ENCODE measurements at places on chromosomes 1 and 21.

DNA sequence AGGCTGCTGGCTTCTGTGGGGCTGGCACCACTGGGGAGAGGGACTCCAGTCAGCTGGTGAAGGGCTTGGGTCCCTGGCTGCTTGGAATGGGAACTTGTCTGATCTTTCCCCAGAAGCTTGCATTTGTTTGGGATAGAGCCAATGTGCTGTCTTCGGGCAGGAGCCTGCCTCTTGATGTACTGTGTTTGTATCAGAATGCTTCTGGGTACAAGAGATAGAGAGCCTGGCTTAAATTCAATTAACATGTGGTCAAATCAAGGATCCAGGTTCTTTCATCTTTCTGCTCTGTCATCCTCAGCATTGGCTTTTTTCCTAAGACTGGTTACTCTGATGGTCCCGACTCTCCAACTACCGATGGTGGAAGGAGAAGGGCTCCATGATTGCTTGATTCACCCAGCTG, 16.0 kb upstream of the PROK1 start:
- DNase-seq = no peak

GRCh38 chr1:75673399-75673798, 51.1 kb upstream of the ACADM start:
- no peak for DNase-seq

DNA sequence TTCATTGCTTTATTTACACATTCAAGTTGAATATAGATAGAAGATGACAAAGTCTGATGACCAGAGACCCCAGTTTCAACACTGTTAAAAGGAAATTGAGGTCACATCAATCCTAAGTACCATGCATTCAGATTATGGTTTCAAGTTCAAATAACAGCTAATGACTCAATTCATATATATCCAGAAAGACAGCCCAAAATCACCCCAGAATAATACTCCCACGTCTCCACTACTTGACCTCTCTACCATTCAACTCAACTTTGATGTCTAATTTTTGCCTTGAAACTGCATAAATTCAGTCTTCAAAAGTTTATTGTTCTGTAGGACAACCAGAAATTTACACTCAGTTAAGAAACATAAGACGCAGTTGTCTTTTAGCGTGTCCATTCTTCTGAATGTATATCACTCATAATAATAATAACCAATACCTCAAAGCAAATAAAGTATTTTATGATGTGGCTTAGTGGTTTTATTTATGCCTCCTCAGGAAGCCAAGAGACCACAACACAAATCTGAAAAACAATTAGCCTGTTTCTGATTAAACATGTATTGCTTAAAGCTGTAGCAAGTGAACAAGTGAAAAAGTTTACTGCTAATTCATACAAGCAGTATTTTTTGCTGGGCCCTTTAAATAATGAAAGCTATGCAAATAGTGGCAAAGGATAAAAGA, 569.0 kb downstream of the LTN1 start:
- no peak for DNase-seq

GRCh38 chr1:53046930-53047329, 15.1 kb upstream of the PODN start:
- DNase-seq = peak; percentile 59

GRCh38 chr21:42440187-42440792, 36.6 kb downstream of the UBASH3A start:
- no peak for DNase-seq

GRCh38 chr21:39088831-39089380, 94.3 kb downstream of the PSMG1 start:
- peak; percentile 40 for DNase-seq

GRCh38 chr1:208002672-208003071, 91.7 kb upstream of the CD34 start:
- no peak for DNase-seq

DNA sequence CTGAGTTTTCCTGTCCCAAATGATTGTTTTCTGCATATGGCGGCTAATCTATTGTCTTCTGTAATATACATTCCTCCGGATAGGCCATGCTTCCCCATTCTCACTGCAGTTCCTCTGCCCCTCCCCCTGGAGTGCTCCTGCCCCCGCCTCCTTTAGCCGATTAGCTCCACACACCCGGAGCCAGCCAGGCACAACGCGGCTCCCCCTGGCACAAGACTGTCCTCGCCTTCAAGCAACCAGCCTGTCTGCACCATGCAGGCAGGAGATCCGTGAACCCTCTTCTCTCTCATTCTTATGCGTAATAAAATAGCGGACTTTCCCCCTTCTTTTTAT, 18.0 kb downstream of the SERTAD4 start:
- no peak for DNase-seq

DNA sequence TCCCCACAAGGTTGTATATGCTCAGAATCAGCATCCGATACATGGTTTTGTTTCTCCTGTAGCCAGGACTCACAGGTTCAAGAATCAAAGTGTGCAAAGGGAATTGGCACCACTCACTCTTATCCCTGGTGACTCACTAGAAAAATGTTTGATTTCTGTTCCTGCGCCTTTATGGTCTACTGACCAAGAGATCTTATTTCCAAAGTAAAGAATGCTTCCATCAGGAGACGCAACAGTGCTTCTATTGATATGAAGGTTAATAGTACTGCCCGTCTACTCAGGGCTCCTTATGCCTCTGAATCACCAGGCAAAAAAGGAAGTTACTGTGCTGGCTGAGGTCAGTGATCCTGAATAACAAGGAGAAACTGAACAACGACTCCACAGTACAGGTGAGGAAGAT, 1392.0 kb upstream of the PRMT6 start:
- DNase-seq = no peak

DNA sequence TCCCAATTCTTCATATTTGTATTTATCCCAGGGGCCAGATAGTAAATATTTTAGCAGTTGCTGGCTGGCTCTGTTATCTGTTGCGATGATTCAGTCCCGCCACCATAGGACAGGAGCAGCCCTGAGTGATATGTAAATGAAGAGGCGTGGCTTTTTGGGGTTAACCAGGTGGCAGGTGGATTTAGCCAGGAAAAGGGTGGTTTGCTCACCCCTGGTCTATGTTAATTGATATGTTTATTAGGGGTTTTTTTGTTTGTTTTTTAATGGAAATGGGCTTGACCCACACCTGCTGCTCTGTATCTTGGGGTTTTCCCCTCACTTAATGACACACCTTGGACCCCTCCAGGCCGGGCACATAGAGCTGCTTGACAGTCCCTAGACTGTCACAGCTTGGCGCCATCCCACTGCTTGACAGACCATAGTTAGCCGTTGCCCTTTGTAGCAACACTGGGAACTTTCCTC, 62.8 kb downstream of the PIK3CD start:
- DNase-seq = no peak

GRCh38 chr1:29868944-29869343, 632.6 kb downstream of the PTPRU start:
- DNase-seq = no peak

GRCh38 chr1:67465375-67465774, 35.2 kb upstream of the SERBP1 start:
- no peak for DNase-seq

DNA sequence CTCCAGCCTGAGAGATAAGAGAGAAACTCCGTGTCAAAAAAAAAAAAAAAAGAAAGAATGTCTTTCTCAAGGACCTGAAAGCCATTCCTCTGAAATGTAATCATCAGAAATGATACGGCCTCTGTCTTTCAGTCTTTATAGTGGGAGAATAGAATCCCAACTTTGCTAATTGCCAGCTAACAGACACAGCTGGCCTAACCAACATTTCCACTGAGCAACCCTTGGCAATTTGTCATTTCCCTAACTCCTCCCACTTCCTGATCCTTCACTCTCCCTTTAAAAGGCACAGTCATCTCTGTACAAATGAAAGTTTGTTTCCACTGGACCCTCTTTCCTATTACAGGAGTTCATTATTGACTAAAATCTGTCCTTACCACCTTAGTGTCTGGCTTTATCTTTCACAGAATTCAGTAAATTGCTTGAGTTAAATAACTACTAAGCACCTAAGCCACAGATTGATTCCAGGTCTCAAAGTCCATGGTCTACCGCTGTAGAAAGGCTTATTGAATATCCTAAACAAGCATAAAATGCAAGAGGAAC, 4.3 kb upstream of the CBR1 start:
- peak; percentile 57 for DNase-seq

DNA sequence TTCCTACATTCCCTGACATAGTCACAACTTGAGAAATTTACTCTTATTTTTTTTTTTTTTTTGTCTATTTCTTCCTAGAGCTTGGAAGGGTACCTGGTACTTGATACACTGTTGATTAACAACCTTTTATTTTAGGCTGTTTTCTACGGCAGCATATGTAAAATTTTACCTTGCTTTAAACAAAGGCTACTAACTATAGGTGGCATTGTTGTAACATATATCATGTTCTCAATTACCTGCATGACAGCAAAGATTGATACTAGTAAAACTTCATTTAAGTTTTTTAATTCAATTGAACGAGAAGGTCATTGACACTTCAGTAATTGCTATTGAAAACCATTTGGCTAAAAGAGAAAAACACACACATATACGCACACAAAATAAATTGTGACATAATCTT, 238.3 kb upstream of the ESRRG start:
- no peak for DNase-seq

GRCh38 chr1:146032631-146033219, 11.2 kb upstream of the HJV start:
- peak; percentile 59 for DNase-seq

- peak; percentile 84 for DNase-seq
Observed at GRCh38 chr1:204074274-204075138, 1.6 kb downstream of the SOX13 start.

- DNase-seq = no peak
Observed at GRCh38 chr1:155064111-155064831, 731 bp downstream of the EFNA4 start.

DNA sequence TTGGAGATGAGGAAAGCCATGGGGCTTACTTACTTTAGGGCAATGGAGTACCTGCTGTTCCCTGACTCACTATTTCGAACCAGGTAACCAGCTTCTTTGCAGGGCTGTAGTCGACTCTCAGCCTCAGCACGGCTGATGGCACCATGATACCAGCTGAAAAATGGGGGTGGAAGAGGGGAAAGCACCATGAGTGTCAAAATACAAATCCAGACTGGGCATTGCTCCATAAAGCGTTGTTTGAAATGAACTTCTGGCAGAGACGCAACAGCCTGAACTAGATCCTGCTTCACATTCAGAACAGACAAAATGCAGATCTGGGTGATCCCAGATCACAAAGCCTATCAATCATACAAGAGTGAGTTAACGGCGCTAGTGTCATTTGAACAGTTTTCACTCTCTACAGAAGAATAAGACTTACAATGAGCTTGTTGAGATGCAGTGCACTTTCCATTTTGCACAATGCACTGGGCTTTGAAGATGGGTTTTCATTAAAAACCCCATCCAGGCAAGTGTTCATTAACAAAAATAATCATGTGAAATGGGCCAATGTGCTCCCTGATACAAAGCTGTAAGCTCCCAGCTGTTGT, 16.0 kb upstream of the TDRD10 start:
- DNase-seq = no peak

- peak; percentile 50 for DNase-seq
Observed at GRCh38 chr1:108082738-108083562, 117.2 kb downstream of the SLC25A24 start.

- DNase-seq = no peak
Observed at GRCh38 chr1:147575376-147575775, 34.1 kb downstream of the BCL9 start.

- DNase-seq = no peak
Observed at GRCh38 chr1:206538901-206539640, 31.7 kb downstream of the RASSF5 start.

GRCh38 chr1:62325681-62326080, 6.4 kb upstream of the KANK4 start:
- no peak for DNase-seq

- DNase-seq = no peak
Observed at GRCh38 chr1:116460783-116461376, 87.8 kb downstream of the ATP1A1 start.

DNA sequence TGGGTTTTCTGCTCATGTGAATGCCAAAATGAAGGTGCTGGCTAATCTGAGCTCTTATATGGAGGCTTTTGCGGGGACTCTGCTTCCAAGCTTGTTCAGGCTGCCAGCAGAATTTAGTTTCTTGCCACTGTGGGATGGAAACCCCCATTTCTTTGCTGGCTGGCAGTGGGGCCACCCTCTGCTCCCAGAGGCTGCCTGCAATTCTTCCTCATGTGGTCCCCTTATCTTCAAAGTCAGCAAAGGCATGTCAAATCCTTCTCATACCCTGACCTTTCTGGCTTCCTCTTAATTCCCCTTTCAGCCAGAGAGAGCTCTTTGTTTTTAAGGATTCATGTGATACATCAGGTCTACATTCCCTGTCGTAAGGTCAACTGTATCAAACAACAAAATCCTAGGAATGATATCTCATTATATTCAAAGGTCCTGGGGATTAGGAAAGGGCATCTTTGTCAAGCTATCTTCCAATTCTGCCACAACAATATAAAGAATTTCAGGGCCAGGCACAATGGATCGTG, 5.2 kb upstream of the GPR161 start:
- DNase-seq = no peak

- peak; percentile 21 for DNase-seq
Observed at GRCh38 chr1:147600119-147601111, 59.1 kb downstream of the BCL9 start.

DNA sequence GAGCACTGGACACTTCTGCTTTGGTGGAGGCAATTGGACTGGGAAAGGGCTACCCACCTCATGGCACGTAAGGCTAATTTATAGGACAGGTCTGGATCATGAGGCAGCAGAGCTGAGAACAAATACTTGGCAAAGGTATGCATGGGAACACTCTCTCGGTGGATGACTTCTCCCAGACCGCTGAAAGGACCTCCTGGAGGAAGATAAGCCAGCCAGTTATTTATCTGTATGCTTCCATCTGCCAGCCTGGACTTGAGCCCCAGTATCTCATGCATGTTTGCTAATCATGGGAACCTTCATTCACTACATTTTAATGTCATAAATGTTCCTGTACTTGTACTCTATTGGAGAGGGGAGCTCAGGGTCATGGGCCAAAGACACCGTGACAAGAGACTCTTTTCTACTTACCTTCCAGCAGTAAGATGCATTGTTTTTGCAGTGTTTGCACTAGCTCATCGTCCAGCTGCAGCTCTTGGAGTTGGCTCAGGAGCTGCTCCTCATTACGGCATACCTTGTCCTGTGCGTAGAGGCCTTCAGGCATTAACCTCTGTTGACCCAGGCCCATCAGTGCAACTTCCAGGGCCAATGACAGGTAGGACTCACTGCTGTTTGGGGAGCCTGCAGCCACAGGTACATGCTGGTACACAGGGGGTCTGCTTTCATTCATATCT, 23.7 kb downstream of the UROD start:
- DNase-seq = no peak

DNA sequence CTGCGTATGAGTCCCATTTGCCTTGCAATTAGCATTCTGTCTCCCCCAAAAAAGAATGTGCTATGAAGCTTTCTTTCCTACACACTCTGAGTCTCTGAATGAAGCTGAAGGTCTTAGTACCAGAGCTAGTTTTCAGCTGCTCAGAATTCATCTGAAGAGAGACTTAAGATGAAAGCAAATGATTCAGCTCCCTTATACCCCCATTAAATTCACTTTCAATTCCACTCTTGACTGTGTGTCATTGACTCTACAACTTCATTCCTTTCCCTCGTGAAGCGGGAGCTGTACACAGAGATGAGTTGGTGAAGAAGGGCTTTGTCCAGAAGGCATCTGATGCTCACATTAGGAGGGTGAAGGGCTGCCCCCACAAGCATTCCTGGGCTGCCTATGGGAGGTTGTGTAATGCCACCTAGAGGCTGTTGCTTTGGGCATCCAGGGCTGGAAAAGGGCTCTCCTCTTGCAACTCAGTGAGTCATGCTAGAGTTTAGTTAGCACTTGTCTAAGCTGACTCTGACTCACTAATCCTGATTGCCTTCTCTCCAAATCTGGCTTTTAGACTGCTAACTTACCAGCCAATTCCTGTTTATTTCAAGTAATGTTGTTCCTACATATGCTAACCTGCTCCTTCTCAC, 1.8 kb downstream of the SPRR1B start:
- no peak for DNase-seq

- peak; percentile 80 for DNase-seq
Observed at GRCh38 chr1:144551543-144552424, 40.9 kb upstream of the PPIAL4F start.

All from kidney capillary endothelial cell (primary cell).